Brain pericyte (primary cell): ENCODE measurements at places on chromosomes 3 and 15.

- no peak for DNase-seq
Measured at GRCh38 chr3:128767094-128767750, 41.2 kb downstream of the RAB7A start.

DNA sequence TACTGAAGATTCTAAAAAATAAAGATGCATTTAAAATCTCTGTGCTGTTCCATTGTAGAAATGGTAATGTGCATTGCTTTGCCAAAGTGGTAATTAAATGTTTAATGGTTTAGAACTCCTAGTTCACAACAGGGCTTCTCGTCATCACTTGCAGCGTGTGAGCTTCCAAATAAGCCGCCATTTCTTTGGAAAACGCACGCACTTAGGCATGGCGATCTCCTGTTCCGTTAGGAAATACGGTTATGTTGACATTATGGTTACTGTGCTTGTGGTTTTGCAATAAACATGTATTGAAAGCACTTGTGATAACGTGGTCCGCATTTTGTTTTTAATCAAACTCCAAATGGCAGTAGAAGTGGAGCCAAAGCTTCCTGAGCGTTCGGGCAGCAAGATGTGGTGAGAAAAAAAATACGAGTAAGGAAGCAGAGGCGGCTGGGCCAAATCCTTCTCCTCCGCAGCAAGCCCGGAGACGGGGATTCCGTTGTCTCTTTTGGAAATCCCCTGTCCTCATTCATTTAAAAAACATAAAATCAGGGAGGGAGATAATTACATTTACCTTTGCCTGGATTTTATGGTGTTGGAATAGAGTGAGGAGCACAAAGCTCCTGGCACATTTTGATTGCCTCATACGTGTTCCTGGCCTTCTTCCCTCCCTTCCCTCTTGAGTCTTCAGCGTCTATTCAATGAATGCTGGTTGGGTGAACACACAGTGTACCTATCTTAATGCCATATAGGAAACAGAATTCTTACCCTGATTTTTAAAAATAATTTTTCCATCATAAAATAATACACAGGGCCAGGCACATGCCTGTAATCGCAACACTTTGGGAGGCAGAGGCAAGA, 97.5 kb downstream of the SLC49A4 start:
- no peak for DNase-seq

GRCh38 chr3:126291061-126291460, 66.1 kb downstream of the KLF15 start:
- no peak for DNase-seq

DNA sequence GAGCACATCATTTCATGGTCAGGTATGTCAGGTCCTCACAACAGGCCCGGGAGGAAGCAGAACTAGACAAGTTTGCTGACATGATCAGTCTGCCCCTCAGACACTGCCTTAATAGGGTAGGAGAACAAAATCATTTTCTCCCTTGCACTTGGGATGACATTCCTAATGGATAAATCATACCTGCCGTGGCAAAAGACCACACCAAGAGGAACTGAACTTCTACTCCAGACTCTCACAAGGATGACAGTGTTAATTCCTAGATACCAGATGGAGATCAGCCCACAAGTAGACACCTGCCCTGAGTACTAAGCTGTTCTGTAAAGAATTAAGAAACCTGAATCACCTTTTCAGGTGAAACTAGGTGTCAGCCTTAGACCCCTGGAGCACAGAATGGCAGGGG, 19.5 kb downstream of the SIAH2 start:
- no peak for DNase-seq

DNA sequence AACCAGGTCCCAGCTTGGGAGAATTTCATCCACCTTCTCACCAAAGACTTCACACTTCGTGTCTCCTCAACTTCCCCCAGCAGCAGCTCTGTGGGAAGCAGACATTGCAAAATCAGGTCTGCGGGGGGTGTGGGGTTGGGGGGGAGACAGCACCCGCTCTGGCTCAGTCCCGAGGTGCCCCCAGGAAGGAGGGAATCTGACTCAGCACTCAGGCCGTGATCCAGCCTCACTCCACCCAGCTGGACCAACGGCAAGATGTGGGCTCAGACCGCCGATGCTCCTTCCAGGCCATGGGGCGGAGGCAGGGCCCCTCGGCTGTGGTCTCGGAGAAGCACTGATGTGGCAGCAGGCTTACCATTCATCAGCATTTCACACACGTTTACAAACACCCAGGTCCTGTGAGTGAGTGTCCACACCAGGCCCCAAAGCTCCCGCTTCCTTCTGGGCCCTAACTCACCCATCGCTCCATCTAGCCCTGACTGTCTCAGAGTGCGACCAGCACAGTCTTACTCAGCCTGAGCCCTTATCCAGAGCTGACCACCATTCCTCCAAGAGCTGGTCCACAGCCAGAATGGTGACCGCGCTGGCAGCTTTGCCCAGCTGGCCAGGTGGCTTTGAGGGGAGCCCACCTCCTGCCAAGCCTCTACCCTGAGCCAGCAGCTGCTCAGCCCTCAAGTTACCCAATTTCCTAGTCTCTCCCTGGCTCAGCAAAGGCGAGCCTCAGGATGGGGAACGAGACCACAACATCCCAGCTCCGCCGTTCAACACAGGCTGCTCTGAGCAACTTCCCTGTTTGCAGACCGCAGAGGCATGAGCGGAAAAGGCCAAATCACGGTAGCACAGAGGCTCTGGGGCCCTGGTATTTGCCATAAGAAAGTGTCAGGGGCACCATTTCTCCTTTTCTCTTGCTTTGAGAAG, 3.3 kb downstream of the STAB1 start:
- DNase-seq: no peak

DNA sequence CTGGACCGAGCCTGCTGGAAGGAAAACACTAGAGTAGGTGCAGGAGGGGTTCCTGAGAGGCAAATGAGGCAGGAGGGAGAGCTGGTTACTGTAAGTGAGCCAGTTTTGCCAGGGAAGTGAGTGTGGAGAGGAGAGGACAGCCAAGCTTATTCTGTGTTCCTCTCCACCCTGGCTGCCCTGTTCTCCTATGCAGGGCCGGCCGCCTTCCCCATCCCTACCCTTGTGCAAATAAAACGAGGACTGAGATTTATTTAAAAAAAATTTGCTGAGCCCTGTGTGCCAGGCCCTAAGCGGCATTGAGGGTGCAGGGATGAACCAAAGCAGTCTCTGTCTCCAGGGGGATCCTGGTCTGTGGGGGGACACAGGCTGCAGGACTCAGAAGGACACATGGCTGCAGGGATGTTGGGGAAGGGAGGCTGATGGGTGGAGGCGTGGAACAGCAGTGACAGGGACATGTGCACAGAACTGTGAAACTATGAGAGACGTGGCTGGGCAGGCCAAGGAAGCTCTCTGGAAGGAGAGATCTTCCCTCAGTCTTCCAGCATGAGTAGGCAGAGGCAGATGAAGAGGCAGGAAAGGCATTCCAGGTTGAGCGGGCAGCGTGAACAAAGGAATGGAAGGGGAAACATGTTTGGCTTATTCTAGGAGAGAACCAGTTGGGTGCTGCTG, 12.1 kb downstream of the CORO2B start:
- no peak for DNase-seq

DNA sequence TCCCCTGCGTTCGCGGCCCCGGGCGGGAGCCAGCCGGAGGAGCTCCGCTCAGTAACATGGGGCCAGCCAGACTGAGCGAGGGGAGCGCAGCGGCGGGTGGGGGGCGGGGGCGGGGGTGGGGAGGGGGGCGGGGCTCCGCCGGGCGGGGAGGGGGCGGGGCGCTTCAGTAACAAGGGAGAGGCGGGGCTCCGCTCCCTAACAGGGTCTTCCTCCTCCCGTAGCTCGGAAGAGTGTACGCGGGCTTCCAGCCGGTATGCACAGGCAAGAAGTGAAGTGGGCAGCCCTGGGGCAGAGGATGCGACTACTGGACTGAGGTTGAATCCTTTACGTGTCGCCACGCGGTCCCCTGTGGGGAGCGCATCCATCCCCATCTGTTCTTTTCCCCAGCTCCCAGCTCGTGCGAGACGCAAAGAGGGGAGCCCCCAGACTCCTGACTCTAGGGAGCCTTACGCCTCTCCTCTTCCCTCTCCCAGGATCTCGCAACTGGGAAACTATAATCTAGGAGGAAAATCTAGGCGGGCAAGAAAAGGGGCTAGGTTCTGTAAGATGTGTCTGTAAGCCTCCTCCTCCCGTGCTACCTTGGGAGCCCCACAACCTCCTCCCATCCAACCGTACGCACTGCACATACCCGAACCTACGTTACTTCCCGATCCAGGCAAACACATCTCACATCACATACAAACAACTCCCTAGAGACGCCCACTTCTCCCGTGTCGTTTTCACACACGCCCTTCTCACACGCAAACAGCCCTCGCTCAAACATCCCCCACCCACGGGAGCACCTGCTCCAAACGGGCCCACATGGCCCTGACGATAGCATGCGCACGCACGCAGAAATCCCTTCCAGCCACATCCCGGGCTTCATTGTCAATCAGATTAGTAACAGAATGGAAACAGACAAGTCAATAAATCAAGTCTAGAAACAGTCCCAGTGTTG, at the start of gene SHF:
Gene SHF, minus strand, starts transcription at position 73 of the 937 bp plus-strand sequence. Its CDS starts 15 bp downstream, at position 58.
- no peak for DNase-seq

- DNase-seq: no peak
Measured at GRCh38 chr15:68211656-68212320, 6.7 kb upstream of the CALML4 start.

DNA sequence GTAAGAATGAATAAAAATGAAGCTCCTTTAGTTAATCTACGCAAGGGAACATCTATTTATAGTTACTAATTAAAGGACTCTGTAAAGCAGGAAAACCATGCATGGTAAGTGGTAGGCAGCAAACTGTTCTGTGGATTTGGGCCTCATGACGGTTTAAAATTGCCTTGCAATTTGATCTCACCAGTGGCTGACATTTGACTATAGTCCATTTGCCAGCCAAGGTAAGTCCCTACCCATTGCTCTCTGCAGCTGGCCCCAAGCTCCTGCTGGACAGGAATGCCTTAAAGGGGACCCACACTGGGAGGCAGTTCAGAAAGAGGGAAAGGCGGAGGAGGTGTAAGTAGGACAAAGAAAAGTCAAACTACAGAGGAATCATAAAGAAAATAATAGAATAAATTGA, 203.3 kb downstream of the PLCL2 start:
- DNase-seq: no peak

GRCh38 chr15:73899197-73900094, 26.1 kb downstream of the TBC1D21 start:
- no peak for DNase-seq

DNA sequence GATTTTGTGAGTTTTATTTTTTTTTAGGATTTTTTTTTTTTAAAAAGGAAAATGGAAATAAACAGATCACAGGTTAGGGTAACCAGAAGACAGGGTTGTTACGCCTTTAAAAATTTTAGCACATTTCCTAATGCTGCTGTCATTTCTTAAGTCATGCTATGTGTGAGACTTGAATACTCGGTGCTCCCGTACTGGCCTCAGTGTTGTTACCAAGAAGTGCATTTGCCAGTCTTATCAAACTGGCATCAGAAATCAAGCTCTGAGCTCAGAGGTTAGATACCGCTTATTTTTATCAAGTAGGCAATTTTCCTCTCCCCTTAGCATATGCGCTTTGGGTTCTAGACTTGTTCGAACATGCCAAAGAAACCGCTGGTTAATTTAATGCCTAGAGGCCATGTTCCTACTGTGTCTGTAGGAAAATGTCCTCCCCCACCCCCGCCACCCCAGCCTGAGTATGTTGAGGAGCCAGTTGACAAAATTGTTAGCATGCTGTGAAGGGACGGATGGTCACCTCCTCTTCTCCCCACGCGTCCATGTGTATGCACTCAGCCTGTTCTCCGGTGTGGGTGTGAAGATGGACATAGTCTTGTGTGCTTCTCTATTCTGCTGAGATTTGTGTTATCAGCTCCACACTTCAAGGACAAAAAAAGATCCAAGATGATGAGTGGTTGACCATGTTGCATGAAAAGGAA, 88.9 kb downstream of the ITPR1 start:
- no peak for DNase-seq
